ENCODE measurements at places on chromosomes 5 and 9.

- no peak for DNase-seq
Measured at GRCh38 chr5:30832519-30832918, 361.0 kb upstream of the CDH6 start.

GRCh38 chr9:78236551-78236910, 656 bp downstream of the CEP78 start:
- DNase-seq: peak; percentile 37

DNA sequence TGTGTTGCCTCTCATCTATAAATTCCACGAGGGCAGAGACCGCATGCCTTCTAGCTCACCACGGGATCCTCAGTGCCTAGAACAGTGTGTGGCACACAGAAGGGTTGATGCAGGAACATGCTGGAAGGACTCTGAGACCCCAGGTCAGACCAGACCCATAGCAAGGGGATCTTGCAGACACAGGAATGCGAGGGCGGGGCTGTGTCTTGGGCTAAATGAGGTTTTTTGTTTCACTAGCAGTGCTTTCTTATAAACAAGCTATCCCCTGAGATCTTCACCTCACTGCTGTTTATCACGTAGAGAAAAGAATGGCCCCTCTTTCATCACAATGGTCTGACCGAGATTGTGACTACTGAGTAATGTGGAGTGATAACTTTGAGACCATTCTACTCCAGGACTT, 122.4 kb downstream of the IRX2 start:
- peak; percentile 26 for DNase-seq

DNA sequence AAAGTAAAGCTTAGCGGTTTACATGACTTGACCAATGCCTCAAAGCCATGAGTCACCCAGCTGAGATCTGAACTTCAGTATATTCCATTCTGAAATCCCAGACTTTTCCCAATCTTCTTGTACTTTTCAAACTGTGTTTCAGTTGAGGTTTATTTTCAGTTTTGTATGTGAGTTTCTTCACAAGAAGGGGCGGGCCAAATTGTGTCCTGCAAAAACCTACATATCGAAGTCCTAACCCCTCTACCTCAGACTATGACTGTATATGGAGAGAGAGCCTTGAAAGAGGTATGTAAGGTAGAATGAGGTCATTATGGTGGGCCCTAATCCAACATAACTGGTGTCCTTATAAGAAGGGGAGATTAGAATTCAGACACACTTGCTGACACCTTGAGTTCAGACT, 666 bp upstream of the TLR4 start:
- no peak for DNase-seq

DNA sequence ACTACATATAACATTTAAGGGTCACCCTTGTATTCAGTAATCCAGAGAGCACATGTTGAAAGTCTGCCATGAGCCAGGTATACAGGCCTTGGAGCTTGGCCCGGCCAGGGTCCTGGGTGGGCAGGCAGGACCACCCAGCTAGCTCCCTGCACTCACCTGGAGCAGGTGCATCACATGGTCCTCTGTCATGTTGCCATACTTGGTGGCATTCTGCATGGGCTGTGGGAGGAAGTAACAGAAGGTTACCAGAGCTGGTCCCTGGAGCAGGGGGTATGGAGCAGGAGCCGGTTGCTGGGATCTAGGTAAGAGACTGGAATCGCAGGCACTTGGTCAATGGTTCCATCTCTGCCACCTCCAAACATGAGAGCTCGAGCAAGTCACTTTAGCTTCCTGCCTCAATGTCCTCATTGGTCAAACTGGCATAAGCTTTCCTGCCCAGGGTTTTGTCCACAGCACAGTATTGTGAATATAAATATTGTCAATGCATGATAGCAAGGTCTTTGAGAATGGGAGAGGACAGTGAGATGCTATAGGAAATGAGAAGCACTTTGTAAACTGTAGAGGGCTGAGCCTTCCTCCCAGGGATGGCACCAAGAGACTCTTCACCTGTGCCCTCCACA, 6.5 kb downstream of the CD74 start:
- no peak for DNase-seq

DNA sequence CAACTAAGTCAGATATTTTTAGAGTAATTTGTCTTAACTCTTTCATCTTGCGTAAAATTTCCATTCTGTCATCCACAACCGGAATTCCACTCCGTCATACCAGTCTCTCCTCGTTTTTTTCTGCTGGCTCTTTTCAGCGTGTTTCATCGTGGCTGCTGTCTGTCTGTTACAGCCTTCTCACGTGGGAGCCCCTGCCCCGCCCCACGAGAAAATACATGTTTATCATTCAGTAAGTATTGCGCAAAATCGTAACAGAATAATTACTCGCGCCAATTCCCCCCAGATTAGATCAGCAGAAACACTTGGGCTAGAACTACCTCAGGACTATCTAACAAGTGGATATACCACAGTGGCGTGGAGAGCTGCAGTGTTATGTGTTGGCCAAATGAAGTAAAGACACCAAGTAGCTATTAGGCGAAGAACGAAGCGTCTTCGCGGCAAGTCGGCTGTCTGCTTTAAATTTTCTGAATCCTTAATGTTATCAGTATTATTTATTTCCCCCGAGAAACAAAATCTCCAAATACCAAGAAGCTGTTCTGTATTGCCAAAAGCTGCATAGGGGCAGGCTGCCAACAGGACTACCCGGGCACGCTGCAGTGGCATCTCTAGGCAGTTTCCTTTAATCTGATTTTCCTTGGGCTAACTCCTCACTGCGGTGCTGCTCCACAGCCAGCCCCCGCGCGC, 566 bp upstream of the FOCAD start:
- peak; percentile 27 for DNase-seq

GRCh38 chr5:180803181-180804128, 849 bp upstream of the MGAT1 start:
- peak; percentile 72 for DNase-seq

DNA sequence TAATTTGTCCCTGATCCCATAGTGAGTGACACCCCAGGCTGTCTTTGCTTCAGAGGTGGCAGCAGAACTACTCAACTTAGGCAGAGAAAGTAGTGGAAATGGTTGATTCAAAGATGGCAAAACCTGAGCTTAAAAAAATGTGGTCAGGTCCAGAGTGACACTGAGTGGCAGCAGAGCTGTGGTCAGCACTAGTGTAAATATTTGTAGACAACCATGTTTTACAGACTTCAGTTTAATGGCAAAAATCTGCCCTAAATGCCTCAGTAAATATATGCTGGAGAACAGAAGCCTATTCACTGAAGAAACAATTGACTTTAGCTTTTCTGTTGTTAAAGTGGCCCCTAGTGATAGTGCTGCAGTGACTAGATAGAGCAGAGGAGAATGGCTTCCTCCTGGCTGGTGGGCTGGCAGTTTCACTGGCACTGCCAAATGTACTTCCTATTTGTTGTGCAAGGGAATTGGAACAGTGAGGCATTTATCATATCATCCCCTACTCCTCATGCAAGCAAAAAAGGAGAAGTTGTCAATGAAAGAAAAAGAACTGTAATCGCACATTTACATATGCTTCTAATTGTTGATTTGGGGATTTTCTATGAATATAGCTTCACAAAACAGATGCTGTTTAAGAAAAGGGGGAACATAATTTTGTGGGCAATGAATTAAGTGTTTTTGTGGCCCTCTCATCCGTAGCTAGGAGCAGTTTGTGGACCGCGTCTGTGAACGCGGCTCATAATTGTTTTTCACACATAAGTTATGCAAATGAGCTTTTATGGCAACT, 12.0 kb downstream of the PBX3 start:
- peak; percentile 45 for DNase-seq

- peak; percentile 4 for DNase-seq
Measured at GRCh38 chr9:23769307-23769935, 56.6 kb downstream of the ELAVL2 start.

DNA sequence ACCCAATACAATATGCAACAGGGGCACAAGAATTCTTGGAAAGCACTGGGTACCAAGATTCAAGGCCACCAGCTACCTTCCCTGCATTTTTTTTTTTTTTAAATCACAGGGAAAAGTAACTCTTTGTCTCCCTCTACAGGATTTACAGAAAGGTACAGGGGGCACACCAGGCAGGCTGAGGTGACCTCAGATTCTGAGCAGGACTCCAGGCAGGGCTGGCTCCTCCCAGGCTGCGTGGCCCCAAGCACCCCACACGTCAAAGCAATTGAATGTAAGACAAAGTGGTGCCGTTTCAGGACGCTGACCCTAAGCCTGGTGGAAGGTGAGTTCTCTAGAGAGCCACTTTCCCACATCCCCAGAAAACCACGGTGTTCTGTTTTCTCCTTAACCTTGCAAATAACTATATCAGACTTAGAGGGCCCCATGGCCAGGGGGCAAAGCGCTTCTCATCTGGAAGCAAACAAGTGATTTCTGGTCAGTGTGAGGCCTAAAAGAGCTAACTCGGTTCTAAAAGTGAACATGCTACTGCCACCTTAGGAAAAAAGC, 222.6 kb downstream of the ROR2 start:
- DNase-seq: peak; percentile 67

DNA sequence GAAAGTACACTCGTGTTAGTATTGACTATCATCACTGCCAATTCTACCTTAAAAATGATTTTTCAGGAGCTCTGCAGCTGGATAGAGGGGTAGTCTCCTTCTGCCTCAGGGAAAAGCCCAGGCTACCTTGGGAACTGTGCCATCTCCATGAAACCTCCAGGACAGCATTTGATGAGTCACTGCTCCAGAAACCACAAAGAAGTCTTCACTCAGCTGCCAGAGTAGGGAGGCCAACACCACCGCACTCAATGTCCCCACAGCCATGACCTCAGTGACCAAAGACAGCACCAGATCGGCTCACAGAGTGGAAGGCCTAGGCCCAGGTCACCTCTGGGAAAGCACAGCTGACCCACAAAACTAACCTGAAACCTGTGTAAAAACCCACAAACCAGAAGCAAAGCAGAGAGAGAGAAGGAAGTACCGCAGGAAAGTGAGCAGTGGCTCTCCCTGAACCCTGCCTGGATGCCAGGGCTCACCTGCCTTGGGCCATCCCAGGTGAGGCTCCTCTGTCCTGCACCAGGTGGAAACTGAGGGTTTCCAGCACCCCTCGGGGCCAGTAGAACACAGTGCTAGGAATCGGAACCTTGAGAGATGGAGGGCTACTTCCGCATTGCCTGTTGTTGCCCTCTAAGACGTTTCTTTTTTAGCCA, 30.0 kb downstream of the S1PR3 start:
- DNase-seq: no peak

Measured in neural progenitor cell (in vitro differentiated cells).